ENCODE measurements at places on chromosomes 7 and 10.

DNA sequence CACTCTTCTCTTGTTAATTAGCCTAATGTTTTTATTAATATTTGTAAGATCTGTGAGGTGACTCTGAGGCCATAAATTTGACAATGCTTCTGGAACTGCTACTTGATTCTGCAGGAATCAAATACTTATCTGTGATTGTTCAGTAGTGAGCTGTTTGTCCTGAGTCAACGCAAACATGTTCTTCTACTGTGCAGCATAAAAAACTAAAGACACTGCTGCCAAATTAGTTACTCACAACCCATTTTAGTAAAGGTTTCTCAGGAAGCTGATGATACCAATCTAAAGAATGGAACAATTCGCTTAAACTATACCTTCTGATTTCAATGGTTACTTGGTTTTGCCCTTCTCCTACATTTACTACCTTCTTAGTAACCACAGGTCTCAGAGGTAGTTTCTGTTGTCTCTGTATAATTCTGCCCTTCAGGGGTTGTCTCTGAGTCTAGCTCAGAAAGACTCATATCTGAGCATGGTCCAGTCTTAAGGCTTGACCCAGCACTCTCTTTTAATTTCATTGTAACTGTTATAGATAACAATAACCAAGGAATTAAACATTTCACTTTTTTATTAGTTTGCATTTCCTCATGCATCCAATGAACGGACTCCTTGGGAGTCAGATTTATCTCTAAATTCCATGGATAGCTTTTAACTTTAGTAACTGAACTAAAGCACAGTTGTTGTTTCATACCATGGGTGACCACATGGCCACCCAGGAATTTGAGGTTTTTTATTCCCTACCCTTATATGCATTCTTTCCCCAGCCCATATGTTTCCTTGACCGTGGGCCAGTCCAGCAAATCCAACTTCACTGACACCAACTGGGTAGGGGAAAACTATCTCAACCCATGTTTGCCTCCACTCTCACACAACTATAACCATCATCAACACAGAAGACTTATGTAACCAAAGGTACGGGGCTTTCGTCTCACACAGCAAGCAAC is 309.5 kb upstream of the TEX47 start:
- DNase-seq: no peak

DNA sequence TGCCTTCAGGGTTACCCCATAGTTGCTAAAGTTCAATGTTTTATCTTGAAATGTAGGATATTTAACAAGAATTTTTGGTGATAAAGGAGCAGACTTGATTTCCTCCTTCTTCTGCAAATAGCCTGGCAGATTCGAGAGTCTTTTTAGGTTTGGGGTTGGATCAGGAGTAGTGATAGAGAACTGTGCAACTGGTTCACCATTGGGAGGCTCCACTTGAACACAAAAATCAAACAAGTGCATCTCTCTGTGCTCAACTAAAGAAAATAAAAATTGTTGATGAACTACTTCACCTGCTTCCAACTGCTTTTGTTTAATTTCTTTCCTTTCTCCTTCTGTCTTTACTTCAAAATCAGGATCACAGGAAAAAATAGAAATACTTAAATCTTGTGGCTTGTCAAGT is 58.5 kb downstream of the MACC1 start:
- no peak for DNase-seq

DNA sequence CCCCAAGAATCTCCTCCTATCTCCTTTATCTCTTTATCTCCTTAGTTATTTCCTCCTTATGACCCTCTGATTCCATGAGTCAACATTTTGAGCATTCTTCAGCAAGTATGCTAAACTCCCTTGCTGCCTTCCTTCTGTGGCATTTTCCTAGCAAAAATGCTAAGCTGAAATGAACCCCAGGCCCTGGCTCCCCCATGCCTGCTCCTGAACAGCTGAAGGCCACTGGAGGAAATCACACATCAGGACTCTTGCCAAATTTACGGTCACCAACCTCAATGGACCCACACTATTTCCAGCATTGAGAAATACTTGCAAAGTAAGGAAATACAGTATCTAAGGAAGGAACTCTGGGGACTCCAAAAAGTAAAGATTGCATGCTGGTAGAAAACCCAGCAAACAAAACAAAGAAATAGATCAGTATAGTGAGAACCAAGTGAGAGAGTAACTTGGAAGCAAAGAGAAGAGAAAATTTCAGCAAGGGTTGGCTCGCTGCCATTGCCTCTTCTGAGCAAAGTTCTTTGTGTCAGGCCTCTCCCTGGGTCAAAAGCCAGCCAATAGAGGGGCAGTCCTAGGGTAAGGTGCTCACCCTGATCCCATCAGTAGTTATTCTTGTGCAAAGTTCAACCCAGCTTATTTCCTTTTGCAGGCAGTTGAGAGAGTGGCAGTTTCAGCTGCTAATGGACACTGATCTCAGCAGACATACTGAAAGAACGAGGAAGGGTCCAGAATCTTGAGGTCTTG is 5.1 kb upstream of the PLEKHS1 start:
- DNase-seq: no peak

GRCh38 chr10:62047960-62048383 is 146.5 kb downstream of the ARID5B start:
- peak; percentile 70 for DNase-seq

- no peak for DNase-seq
Measured at GRCh38 chr7:129958643-129959470, 6.1 kb upstream of the UBE2H start.

- no peak for DNase-seq
Measured at GRCh38 chr10:62640411-62640810, 164.1 kb upstream of the ADO start.

DNA sequence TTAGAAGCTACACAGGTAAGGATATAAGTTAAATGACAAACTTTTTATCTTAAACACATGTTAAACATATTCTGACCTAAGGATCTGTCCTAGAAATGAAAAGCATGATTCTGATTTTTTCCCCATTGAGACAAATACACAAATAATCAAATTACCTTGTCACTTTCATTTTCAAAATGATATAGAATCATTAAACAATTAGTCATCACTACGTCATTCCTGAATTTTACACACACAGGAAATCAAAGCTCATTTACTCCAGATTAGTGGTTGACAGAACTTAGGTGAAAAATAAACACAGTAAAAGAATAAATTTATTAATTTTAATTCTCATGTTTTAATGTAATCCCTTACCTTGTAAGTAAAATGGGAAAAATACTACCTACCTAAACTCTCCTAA is 89.0 kb downstream of the AASS start:
- DNase-seq: no peak

- peak; percentile 53 for DNase-seq
Measured at GRCh38 chr7:75866489-75867389, 12.1 kb upstream of the RHBDD2 start.

- no peak for DNase-seq
Measured at GRCh38 chr10:52451817-52452216, 137.7 kb downstream of the DKK1 start.

- DNase-seq: no peak
Measured at GRCh38 chr10:33304423-33305225, 29.8 kb downstream of the NRP1 start.

DNA sequence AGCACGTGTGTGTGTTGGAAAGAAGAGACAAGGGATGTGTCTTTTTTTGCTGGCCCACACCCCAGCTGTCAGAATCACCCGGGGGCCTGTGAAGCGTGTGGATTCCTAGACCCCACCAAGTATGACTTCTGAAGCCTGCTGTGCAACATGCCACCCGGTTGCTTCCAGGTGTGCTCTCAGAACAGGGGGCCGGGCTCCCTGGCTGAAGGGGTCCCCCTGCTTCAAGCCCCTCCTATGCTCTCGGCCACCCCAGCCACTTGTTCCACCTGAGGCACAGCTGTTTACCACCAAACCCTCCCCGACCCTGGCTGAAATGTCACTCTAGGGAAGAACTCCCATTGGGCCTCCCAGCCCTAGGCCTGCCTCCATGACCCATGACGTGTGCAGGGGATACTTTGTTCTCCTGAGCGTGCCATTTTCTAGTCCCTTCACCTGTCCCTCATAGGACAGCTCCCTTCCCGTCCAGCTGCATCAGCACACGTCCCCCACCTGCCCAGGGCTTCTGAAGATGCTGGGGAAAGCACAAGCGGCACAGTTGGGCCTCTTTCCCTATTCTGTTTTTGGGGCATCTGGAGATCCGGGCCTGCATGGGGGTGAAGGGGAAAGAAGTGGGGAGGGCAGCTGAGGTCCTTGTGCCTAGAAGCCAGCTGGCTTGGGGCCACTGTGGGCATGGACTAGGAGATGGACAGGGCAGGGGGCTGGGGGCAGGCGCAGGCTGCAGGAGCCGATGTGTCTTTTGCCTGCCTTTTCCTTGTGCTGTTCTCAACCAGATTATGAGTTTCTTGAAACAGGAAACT is 33.3 kb downstream of the CRHR2 start:
- no peak for DNase-seq

DNA sequence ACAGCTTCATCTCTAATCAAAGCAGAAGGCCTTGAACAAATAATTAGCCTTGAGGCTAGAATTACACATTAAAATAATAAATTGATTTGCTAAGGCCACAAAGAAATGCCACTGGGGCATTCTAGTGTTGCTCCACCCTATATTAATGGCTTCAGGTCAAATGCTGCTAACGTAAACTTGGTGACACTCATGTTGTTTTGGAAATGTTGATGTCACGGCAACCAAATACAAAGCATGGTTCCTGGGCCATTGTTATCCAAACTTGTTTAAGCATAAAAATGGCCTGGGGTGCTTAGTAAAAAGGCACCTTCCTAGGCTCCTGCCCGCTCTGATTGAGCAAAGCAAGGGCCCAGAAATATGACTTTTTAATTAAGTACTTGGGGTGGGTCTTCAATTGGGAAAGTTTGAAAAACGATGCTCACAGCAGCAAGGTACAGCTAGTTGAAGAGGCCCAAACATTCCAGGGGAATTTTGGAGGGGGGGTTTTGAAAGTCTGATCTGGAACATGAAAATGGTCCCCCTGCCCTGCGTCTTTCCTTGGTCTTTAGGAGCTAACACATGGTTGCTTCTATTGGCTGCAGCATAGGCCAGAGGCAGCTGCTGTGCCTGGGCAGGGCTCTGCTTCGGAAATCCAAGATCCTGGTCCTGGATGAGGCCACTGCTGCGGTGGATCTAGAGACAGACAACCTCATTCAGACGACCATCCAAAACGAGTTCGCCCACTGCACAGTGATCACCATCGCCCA is 67.8 kb downstream of the ABCC2 start:
- DNase-seq: no peak

- no peak for DNase-seq
Measured at GRCh38 chr7:90663176-90663575, 67.1 kb downstream of the CDK14 start.

- no peak for DNase-seq
Measured at GRCh38 chr7:124662937-124663336, 102.7 kb downstream of the GPR37 start.

DNA sequence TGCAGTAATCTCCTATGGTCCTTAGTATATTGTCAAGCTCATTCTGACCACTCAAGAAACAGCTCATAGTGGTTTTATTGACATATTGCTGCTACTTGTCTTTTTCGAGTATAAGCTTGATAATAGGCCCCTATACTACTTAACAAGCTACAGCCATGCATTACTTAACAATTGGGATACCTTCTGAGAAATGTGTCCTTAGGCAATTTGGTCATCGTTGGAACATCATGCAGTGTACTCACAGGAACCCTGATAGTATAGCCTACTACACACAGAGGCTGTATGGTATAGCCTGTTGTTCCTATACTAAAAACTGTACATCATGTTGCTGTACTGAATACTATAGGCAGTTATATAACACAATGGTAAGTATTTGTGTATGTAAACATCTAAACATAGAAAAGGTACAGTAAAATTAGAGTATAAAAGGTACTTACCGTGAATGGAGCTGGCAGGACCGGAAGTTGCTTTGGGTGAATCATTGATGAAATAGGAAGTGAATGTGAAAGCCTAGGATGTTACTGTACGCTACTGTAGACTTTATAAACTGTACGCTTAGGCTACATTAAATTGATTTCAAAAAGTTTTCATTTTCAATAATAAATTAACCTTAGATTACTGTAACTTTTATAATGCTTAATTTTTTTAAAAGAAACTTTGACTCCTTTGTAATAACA is 160.9 kb downstream of the LRRC4 start:
- no peak for DNase-seq

- no peak for DNase-seq
Measured at GRCh38 chr10:101834341-101834740, 9.3 kb downstream of the KCNIP2 start.

- no peak for DNase-seq
Measured at GRCh38 chr7:126843336-126843735, 409.4 kb downstream of the GRM8 start.

DNA sequence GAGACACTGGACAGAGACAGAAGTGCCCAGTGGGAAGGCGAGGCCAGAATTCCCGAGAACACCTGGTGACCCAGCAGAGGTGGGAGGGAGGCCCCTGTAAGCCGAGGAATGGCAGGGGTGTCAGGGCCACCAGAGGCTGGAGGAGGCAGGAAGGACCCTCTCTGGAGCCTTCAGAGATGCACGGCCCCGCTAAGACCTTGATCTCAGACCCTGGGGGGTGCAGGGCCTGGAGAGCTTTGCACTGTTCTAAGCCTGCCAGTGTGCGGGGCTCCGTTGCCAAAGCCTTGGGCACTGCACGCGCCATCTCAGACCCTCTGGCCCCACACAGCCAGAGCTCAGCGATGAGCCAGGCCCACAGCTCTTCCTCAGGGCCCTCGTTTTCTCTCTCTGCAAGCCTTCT is 557.1 kb downstream of the PTPRN2 start:
- no peak for DNase-seq

GRCh38 chr10:86024281-86025041 is 342.1 kb downstream of the GRID1 start:
- no peak for DNase-seq

DNA sequence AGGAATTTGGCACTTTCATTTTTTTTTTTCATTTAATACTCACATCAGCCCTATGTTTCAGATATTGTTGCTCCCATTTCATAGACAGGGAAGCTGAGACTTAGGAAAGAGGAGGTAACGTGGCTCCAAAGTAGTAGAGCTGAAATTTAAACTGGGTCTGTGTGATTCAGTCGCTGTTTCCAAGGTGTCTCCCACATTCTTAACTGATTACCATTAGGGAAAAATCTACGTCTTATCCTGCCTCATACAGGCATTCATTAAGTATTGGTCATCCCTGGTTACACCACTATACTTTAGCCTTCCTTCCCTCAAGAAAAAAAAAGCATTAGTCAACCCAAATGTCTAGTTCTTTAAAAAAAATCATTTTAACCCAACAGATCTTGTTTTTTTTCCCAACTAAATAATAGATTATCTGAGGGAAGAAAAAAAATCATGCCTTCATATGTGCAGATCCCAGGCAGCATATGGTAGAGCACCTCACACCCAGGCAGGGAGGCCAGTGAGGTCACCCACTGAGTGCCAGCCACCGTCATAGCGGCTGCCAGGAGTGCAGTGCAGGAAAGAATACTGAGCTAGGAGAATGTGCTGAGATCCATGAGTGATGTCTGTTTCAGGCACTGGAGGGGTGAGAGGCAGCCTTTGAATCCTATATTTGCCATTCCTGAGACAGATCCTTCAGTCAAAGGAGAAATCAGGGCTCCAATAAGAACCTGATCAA is 59.0 kb upstream of the SORCS3 start:
- no peak for DNase-seq

GRCh38 chr10:102431452-102432124 is 786 bp downstream of the CUEDC2 start:
- no peak for DNase-seq
